ENCODE measurements at places on chromosomes 11 and 22.

- no peak for DNase-seq
These were observed 40.7 kb downstream of the SFI1 start for GRCh38 chr22:31537019-31537535.

DNA sequence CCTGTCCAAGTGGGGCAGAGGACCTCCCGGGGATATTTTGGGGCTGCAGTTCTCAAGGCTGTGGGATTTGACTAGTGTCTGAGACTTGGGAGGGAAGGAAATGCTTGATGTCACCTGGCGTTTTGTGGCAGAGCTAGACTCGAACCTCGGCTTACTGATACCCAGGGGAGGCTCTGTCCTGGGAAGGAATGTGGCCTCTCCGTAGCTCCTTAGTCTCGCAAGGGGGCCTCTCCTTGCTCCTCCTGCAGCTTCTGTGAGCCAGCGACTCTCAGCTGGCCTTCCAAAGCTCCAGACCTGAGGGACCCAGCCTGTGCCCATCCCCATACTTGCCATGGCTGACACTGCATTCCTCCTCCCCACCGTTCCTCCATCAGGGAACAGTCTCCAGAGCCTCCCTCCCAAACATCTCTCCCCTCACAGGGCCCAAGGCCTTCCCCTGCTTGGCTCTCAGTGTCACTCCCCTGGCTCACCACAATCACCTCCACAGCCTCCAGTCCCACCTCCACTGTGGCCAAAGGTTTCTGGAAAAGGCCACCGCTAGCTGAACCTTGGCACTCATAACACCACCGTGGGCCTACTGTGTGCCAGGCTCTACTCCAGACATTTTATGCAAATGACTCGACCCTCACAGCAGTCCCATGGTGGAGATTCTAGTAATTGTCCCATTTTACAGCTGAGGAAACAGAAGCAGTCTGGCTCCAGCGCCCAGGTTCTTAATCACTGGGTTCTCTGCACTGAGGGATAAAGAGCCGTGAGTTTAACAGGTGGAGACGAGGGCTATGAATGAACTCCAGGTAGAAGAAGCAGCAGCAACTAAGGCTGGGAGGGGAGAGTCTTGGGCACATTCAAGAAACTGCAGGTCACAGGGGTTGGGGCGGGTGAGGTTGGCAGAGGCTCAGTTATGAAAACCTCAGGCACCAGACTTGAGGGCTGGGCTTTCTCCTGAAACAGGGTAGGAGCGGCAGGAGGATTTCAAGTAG, 12.1 kb downstream of the P2RY2 start:
- DNase-seq: no peak

DNA sequence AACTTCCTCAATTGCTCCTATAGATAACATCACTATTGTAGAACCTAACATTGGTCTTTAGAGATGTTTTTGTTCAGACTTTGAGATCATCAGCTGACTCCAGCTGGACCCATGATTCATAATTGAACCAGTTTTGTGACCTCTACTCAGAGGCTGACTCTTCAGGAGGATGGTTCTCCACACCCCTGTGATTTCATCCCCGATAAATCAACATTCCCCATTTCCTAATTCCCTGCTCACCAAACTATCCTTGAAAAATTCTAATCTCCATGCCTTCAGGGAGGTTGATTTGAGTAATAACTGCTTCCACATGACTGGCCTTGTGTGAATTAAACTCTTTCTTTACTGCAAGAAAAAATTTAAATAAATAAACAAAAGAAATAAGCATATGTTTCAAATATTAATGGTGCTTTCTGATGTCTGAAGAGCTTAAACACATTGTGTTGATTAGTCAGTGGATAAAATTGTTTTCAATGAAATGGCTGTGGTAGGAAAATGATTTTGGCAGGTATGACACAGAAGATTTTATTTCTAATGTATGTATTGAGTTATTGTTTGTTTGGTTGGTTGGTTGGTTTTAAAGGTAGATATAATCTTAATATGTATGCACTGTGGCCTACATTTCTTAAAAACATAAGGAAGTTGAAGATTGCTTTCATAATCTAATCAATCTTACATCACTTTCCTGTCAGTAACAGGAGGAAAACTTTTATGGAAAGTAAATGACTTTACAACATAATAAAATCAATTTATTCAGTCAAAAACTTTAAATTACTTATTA, 427.9 kb upstream of the CCDC179 start:
- DNase-seq: peak; percentile 93

GRCh38 chr11:59479906-59480305, 6.8 kb downstream of the OR4D10 start:
- DNase-seq: no peak

- DNase-seq: no peak
These were observed 38.6 kb upstream of the PANX2 start for GRCh38 chr22:50131894-50132293.

DNA sequence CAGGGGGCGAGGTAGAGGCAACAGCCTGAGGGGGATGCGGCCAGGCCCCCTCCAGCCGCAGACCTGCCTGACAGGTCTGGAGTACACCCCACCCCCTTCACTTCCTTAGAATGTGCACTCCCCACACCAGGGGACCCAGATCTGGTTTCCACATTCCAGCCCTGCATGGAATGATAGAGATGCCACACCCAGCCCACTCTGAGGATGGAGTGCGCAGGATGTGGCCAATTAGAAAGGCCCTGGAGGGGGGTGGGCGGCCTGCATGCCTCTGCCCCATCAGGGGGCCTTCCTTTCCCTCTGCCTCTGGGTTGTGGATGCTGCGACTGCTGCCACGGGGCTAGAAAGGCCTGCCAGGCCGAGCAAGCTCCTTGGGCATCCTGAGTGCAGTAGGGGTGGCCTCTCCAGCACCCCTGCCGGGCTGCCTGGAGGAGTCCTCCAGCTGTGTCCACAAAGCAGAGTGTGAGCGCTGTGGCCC, 28.2 kb upstream of the MGAT3 start:
- no peak for DNase-seq

GRCh38 chr11:120431633-120432032, 79.9 kb upstream of the GRIK4 start:
- DNase-seq: peak; percentile 71

- DNase-seq: peak; percentile 9
These were observed 12.3 kb downstream of the MB start for GRCh38 chr22:35604621-35605368.

DNA sequence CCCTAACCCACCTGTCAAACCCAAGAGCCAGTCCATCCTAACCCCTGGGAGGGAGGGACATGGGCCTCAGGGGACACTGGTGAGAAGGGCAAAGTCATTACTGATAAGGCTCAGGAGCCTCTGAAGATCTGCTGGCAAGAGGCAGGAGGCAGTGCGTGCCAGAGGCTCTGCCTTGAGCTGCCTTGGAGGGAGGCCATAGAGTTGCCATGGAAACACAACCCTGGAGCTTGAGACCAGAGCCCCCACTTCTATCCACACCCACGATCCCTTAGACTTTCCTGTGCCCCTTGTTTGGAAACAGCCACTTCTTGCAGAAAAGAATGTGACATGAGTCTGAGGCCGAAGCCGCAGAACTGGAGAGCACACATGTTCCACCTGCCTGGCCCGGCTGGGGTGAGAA, 89.7 kb upstream of the CSNK2A3 start:
- DNase-seq: no peak

- peak; percentile 72 for DNase-seq
These were observed 965 bp downstream of the OR9Q1 start for GRCh38 chr11:58024601-58025091.

- DNase-seq: no peak
These were observed 7.9 kb downstream of the CCDC188 start for GRCh38 chr22:20142711-20143621.

DNA sequence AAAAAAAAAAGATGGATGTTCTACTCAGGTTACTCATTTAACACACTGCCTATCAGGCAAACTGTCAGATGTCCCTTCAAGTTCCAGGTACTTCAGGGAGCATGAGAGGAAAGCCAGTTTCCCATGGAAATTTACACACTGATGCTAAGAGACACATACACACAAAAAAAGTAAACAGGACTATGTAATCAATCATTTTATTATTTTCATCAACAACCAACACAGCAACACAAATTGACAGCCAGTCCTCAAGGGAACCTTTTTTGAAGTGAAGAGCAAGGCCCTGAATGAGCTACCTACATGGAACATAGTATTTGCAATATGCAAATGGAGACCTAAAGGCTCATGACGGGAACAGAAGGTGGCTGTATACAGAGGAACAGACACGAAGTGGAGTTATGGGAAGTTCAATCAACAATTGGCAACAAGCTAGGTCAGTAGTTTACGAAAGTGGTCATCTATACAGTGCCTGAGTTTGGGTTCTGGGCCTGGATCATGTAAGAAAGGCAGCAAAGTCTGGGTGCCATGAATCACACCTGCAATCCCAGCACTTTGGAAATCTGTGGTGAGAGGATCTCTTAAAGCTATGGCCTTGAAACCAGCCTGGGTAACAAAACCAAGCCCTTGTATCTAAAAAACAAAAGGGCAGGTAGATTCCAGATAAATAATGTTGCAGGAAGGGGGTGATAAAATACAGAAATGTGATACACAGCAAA, 12.6 kb upstream of the WDR74 start:
- DNase-seq: no peak

- DNase-seq: peak; percentile 97
These were observed 206.5 kb downstream of the NAV2 start for GRCh38 chr11:19919050-19919561.

GRCh38 chr11:34614344-34615104, 6.4 kb upstream of the EHF start:
- peak; percentile 64 for DNase-seq

GRCh38 chr11:45477588-45477987, 187.8 kb downstream of the CHST1 start:
- no peak for DNase-seq

GRCh38 chr22:32672542-32672941, 129.0 kb upstream of the TIMP3 start:
- no peak for DNase-seq

DNA sequence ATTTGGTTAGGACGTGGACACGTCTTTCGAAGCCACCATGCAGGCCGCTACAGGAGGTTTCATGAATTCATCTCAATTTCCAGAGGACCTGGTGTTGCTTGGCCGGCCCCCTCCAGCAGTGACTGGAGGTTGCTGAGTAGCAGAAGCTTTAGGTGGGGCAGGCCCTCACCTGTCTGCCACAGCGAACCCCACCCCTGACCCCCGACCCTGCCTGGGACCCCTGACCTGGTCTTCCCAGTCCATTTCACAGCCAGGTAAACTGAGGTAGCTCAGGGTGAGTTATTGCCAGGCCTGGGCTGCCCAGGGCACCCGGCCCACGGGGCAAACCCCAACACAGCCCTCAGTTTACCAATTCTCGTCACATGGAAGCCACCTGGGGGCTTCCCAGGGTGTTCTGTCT, 39.1 kb upstream of the SMIM38 start:
- DNase-seq: no peak

- no peak for DNase-seq
These were observed 224.5 kb downstream of the ADAMTS15 start for GRCh38 chr11:130672911-130673310.

DNA sequence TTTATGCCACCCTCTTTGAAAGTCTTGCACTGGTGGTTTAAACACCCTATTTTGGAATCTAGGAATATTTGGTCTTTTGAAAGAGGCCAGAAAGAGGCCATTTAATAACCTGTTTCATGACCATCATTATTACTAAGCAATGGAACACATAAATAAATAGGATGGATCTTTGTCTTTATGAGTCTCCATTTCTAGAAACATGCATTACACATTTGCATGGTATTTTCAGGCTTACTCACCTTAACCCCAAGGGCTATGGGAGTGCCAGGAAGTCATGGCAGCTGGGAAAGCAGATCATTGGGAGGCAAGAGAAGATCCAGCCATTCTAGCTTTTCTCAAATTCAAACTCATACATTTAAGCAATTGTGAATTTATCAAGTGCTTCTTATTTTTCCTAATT, 185.8 kb upstream of the POU2AF2 start:
- no peak for DNase-seq

GRCh38 chr22:32920032-32920628, 118.6 kb downstream of the TIMP3 start:
- peak; percentile 75 for DNase-seq

GRCh38 chr11:125429174-125429707, 66.8 kb downstream of the FEZ1 start:
- peak; percentile 50 for DNase-seq

GRCh38 chr11:35969089-35970042, 25.5 kb downstream of the LDLRAD3 start:
- DNase-seq: no peak

DNA sequence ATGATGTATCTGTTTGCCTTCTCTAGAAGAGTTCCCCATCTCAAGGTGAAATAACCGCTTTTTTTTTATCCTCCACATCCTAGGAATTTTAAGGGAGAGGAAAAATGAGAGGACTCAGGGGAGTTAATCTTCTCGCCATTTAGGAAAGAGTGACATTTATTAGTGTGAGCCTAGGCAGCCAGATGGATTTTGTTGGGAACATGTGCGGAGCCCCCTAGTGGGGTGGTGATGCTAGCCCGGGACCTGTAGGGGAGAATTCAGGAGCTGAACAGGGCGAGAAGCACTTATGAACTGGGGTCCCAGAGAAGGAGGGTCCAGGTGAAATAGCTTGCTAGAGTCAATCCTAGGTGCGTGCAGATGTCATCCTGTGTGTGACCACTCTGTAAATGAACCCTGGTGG, 10.7 kb downstream of the IL17RA start:
- peak; percentile 9 for DNase-seq

- no peak for DNase-seq
These were observed 977.0 kb upstream of the CHORDC1 start for GRCh38 chr11:91199866-91200265.

GRCh38 chr22:30823015-30823370, 128.3 kb downstream of the OSBP2 start:
- no peak for DNase-seq

DNA sequence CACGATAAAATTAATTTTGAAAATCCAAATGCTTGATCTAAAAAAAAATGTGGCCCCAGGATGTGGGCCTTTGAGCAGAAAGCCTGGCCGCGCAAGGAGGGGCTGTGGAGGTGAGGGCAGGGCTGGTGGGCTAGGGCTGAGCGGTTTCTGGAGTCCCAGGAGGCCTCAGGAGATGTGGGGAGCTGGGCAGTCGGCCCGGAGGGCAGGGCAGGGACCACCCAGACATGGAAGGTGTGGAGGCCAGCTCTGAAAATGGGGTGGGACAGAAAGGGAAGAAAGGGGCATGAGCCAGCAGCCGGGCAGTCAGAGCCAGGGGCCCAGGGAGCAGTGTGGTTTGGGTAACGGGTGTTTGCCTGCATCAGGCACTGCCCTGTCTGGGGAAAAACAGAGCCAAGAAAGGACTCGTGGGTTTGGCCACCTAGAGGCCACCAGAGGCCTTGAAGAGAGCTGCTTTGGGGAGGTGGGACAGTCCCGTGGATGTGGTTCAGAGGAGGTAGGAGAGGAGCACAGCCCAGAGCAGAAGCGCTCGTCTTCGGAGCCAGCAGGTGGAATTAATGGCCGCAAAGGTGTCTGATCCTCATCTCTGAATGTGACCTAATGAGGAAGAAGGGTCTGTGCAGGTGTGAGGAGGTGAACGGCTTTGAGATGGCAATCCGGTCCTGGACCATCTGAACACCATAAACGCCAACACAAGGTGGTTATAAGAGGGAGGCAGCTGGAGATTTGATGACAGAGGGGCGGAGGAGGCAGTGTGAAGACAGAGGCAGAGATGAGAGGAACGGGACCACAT, 50.2 kb downstream of the IGF2 start:
- no peak for DNase-seq

Data from AG10803 (cell line).